Trophoblast cell (in vitro differentiated cells and primary cell): ENCODE measurements at places on chromosomes 12 and 14.

DNA sequence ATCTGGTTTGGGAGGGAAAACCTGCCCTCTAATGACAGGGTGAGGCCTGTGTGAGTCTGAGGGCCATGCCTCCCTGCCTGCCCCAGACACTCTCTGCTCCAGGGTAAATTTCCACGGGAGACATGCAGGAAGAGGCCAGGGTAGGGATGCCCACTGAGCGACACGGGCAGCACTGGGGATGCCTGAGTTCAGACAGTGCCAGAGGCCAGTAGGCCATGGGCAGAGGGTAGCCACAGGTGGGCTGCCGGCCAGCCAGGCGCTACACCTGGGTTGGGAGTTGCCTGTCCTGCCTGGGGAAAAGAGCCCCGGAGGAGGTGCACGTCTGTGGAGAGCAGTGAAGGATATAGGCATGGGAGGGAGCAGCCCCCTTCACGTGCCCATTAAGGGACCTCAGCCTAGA lies 3.6 kb downstream of the SERPINA12 start:
- DNase-seq = no peak

DNA sequence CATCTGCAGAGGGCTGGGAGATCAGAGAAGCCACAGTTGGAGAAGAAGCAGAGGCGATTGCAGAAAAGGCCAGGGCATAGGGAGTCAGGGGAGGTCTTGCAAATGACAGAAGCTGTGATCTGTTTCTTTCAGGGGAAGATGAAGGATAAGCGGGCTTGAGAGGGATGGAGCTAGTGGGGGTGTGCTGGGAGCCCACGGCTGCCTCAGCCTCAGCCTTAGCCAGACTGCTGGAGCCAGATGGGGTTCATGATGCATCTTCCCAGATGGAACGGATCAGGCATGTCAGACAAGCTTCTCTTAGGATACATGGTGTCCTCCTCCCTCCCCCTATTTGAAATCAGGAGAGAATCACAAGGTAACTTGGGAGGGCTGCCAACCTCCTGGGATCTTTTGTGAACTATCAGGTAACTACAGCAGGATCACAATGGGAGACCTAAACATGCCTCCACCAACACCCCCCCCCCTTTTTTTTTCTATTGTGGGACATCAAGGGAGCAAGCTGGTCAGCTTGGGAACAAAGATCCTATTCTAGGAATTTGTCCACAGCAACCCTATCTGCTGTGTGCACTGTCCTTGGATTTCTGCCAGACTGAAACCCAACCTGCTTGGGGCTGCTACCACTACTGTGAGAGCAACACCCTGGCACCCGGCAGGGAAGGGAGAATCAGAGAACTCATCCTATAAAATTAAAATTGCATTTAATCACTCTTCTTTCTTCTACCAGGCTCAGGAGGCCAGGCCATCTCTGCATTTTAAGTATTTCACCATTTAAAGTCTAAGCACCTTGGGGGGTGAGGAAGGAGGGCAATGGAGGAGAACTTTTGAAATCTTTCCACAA lies 10.7 kb upstream of the ATP2A2 start:
- DNase-seq = no peak

- DNase-seq = peak; percentile 39
Observed at GRCh38 chr14:58280954-58281787, 17.2 kb upstream of the ARID4A start.

- DNase-seq = no peak
Observed at GRCh38 chr12:42962384-42962783, 372.8 kb upstream of the PRICKLE1 start.

DNA sequence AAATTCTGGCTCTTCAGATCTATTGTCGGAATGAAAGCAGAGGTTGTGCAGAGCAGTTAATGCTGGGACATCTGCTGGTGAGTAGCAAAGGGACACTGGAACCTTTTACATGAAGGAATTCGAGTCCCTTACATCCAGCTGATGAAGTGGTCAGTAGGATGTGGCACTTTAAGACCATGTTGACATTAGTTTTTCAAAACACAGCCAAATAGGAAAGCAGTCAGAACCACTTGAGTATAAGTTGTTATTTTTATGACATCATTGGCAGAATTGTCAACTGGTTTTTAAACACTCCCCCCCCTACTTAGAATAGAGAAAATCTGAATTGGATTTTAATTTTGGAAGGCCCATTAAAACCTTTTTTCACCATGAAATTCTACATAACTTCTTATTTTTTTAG lies 46.8 kb upstream of the AMN start:
- no peak for DNase-seq

GRCh38 chr14:91891101-91891500 lies 23.8 kb upstream of the TC2N start:
- no peak for DNase-seq

GRCh38 chr12:132071830-132072384 lies 72.2 kb downstream of the DDX51 start:
- no peak for DNase-seq

DNA sequence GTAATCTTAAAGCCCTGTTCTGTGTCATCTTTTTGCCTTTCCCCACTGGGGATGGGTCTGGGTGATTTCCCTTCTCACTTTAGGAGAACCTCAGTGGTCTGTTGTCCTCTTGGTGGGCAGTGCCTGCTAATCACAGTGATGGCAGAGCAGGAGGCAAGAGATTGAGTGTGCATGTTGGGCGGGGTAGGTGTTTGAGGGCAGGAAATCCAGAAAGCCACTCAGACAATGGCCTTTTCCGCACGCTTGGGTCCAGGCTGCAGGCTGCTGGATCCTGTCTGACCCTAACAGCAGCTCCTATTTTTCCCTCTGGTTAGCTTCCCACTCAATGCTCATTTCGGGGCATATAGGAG lies 13.7 kb upstream of the ITGA5 start:
- DNase-seq = no peak

- DNase-seq = peak; percentile 14
Observed at GRCh38 chr14:77290705-77291104, 19.7 kb upstream of the NGB start.

- DNase-seq = no peak
Observed at GRCh38 chr14:99773521-99774497, 19.4 kb upstream of the EML1 start.
